HFFc6 (cell line): ENCODE measurements at places on chromosomes 7 and 10.

- peaks cover 6% of the 10 kb centered on the region for H3K36me3 ChIP-seq
- H3K4me1 ChIP-seq = peaks cover under 1% of the 10 kb centered on the region; the same call in 1 of the 2 replicates
- no peak for DNase-seq
Measured at GRCh38 chr10:44913350-44914081, 2.4 kb downstream of the TMEM72 start.

- no peak for DNase-seq
- no peaks in the 10 kb centered on the region for H3K27me3 ChIP-seq
- H3K4me1 ChIP-seq = no peaks in the 10 kb centered on the region
- no peaks in the 10 kb centered on the region for H3K36me3 ChIP-seq
- no peak overlapping the region for H3K27ac ChIP-seq
Measured at GRCh38 chr7:35777121-35777520, 23.7 kb upstream of the SEPTIN7 start.

GRCh38 chr7:158327571-158328180 lies 259.9 kb downstream of the PTPRN2 start:
- H3K4me3 ChIP-seq = no peak overlapping the region
- H3K27ac ChIP-seq = no peak overlapping the region
- peaks cover 16% of the 10 kb centered on the region for H3K36me3 ChIP-seq
- DNase-seq = no peak

- DNase-seq = no peak
- H3K27ac ChIP-seq = no peak overlapping the region
Measured at GRCh38 chr10:86339226-86339865, 27.2 kb downstream of the GRID1 start.

- no peaks in the 10 kb centered on the region for H3K36me3 ChIP-seq
- H3K27me3 ChIP-seq = peaks cover 3% of the 10 kb centered on the region
- no peak overlapping the region for H3K4me3 ChIP-seq
- DNase-seq = no peak
Measured at GRCh38 chr7:97081521-97082300, 35.8 kb upstream of the SDHAF3 start.

GRCh38 chr10:24724381-24725228 lies 918 bp upstream of the ARHGAP21 start:
- peak overlapping the region; percentile 97 for H3K4me3 ChIP-seq
- peak overlapping the region; percentile 96 for H3K27ac ChIP-seq
- H3K27me3 ChIP-seq = peaks cover 7% of the 10 kb centered on the region
- peak; percentile 95 for DNase-seq

DNA sequence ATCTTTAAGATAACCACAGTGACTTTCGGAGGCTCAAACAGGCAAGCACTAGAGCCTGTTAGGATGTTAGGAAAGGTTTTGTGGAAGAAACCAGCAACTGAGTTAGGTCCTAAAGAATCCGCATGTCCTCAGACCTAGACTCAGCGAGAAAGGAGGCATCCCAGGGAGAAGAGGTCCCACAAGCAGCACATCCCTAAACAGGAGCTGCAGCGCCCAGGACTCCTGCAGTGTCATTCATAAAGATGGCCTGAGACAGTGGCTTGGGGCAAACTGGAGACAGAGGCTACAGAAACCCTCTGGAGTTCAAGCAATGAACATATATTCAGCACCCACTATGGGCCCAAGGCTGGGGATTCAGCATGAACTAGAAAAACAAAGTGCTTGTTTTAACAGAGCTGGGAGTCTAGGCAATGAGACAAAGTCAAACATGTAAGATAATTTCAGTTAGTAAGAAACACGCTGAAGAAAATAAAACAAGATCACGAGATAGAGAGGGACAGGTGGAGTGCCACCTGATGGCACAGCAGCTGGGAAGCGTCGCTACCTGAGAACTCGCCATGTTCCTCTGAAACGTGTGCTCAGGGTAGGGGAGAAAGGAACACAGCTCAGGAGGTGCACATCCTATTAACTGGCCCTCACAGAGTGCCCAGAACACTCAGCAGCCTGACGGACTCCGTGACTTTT lies 48.1 kb downstream of the PARD3 start:
- H3K27ac ChIP-seq = no peak overlapping the region
- no peak overlapping the region for H3K4me3 ChIP-seq
- peaks cover 1% of the 10 kb centered on the region; the same call in 1 of the 2 replicates for H3K27me3 ChIP-seq

DNA sequence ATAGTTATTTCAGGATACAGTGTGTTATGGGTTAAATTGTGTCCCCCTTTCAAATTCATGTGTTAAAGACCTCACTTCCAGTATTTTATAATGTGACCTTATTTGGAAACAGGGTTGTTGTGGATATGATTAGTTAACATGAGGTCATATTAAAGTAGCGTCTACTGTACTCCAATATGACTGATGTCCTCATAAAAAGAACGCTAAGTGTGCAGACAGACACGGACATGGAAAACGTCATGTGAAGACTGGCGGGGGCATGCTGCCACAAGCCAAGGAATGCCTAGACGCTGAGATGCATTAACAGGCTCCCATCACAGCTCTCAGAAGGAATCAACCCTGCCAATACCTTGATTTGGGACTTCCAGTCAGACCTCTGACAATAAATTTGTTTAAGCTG lies 1.5 kb upstream of the WDR37 start:
- H3K27ac ChIP-seq = peak overlapping the region; percentile 61; the same call in 1 of the 2 replicates
- H3K27me3 ChIP-seq = no peaks in the 10 kb centered on the region; the same call in 1 of the 2 replicates
- peak overlapping the region; percentile 99 for H3K4me3 ChIP-seq
- peaks cover 11% of the 10 kb centered on the region; the same call in 1 of the 2 replicates for H3K36me3 ChIP-seq

DNA sequence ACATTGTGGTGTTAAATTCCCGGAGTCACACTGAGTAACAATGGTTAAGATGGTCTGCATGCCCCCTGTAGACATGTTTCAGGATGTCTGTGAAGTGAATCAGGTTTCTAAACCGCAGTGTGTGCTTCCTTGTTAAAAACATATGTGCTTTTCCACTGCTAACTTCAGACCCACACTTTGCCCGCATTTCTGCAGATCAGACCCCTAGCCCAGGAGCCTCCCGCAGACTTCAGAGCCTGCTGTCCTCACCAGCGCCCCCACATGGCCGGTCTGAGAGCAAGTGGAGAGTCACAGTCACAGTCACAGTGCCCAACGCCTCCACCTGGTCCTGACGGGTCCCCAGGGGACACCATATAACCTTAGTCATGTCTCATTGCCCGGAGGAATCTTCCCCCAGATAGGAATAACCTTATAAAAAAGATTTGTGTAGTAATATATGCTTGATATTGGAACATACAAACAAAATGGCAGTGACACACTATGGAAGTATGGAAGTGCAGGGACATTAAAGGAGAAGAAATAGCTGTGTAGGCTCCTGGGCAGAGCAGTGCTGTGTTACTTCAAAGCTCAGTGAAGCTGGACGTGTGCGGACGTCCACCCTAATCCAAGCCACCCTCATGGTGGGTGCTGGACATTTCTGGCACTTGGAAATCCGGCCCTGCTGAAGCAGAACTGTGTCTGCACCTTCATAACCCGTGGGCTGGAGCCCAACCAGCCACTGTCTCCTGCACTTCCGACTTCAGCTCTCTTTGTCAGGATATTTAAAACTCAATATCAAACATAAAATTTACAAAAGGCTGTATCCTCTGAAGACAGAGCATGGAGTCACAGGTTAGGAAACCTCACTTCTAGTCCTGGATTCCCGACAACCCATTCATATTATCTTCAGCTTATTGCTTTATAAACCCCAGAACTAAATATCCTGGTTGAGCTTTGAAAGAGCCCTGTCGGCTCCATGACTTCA lies 29.0 kb downstream of the GSTO2 start:
- H3K4me1 ChIP-seq = peaks cover 93% of the 10 kb centered on the region
- peak overlapping the region; percentile 49; the same call in 1 of the 2 replicates for H3K4me3 ChIP-seq
- H3K27me3 ChIP-seq = no peaks in the 10 kb centered on the region; the same call in 1 of the 2 replicates
- peak; percentile 39 for DNase-seq

DNA sequence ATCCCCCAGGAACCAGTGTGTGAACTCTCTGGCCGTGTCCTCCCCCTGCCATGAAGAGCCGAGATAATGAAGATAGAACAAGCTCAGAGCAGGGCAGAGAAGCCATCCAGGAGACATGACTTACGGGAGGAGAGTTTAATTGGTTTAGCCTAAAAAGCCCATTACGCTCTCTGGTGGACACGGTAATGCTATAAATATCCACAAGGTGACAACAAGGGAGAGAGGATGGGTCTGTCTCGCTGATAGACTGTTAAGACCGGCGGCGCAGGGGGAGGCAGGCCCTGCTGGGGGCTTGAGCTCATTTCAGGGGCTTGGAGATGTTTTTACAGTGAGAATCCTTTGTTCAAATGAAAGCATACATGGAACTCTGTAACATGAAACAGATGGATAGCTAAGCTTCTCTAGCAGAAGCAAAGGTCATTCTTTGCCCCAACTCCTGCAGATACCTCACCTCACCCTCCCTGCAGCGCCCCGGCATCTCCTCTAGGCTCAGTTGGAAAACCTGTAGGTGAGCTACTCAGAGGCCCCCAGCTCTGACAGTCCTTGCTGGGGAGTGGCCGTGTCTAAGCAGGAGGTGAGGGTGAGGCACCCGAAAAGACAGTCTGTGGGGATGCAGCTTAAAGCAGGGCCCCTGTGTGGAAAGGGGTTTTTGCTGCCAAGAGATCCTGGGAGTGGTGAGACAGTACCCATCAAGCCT lies 40.8 kb upstream of the LOXL4 start:
- peak overlapping the region; percentile 64 for H3K27ac ChIP-seq
- H3K4me3 ChIP-seq = peak overlapping the region; percentile 68
- no peaks in the 10 kb centered on the region for H3K36me3 ChIP-seq

GRCh38 chr10:56551037-56551436 lies 190.0 kb upstream of the ZWINT start:
- no peaks in the 10 kb centered on the region for H3K27me3 ChIP-seq
- no peak overlapping the region for H3K27ac ChIP-seq
- no peaks in the 10 kb centered on the region for H3K36me3 ChIP-seq
- no peak overlapping the region for H3K4me3 ChIP-seq
- H3K4me1 ChIP-seq = no peaks in the 10 kb centered on the region

DNA sequence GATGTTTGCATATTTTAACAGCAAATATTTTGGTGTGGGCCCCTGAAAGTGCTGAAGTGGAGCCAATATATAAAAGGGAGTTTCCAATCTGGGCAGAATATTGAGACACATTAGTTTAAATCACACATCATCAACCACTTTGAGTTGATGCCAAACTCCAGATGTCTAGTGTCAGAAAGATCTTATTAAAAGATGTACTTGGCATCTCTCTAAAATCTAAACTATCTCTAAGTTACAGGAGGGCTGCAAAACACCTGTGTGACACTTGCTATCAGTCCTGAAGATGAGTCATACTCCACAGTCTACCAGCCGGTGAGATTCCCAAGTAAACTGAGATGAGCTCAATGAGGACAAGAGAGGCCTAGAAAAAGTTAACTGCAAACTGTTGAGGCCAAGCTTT lies 11.4 kb downstream of the JAZF1 start:
- peaks cover 10% of the 10 kb centered on the region; the same call in 1 of the 2 replicates for H3K36me3 ChIP-seq
- H3K4me1 ChIP-seq = peaks cover 56% of the 10 kb centered on the region
- DNase-seq = no peak
- H3K27ac ChIP-seq = peak overlapping the region; percentile 63; the same call in 1 of the 2 replicates
- no peaks in the 10 kb centered on the region; the same call in 1 of the 2 replicates for H3K27me3 ChIP-seq

DNA sequence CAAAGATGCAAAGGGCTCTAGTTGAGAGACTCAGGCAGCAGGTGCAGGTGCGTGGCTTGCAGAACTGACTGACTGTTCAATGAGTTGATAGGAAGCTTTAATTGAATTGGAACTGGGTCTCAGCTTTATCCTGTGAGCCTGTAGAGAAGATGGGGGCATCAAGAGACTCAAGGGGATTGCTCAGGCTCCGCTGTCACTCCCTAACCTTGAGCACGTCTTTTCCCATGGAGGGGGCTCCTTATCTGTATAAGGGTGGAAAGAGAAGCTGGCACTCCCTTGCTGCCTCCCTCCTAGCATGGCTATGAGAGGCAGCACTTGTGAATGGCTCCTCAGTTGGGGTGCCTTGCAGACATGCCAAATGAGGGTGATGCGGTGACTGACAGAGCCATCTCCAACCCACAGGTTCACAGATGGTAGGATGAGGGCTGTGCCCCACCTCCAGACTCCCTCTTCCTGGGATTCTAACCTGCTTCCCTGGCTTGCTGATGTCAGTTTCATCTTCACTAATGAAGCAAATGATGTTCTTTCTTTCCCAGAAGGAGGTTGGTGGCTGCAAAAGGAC lies 12.4 kb upstream of the PLEKHA1 start:
- H3K4me3 ChIP-seq = no peak overlapping the region
- peaks cover 23% of the 10 kb centered on the region for H3K27me3 ChIP-seq
- no peaks in the 10 kb centered on the region for H3K36me3 ChIP-seq
- DNase-seq = no peak
- H3K4me1 ChIP-seq = no peaks in the 10 kb centered on the region; the same call in 1 of the 2 replicates

GRCh38 chr7:148095066-148095465 lies 495.5 kb upstream of the C7orf33 start:
- H3K4me1 ChIP-seq = no peaks in the 10 kb centered on the region
- no peaks in the 10 kb centered on the region; the same call in 1 of the 2 replicates for H3K36me3 ChIP-seq
- H3K27me3 ChIP-seq = no peaks in the 10 kb centered on the region
- H3K27ac ChIP-seq = no peak overlapping the region
- no peak for DNase-seq
- H3K4me3 ChIP-seq = no peak overlapping the region

- no peaks in the 10 kb centered on the region for H3K27me3 ChIP-seq
- no peak for DNase-seq
- no peaks in the 10 kb centered on the region for H3K36me3 ChIP-seq
- no peak overlapping the region for H3K27ac ChIP-seq
- no peaks in the 10 kb centered on the region for H3K4me1 ChIP-seq
Measured at GRCh38 chr10:19874791-19875190, 58.6 kb downstream of the PLXDC2 start.

GRCh38 chr7:12524794-12525386 lies 45.6 kb upstream of the SCIN start:
- H3K36me3 ChIP-seq = no peaks in the 10 kb centered on the region
- no peaks in the 10 kb centered on the region for H3K27me3 ChIP-seq
- peak; percentile 75 for DNase-seq
- H3K27ac ChIP-seq = peak overlapping the region; percentile 52

GRCh38 chr7:143005632-143006260 lies 21.2 kb downstream of the OR9A2 start:
- no peak overlapping the region for H3K4me3 ChIP-seq
- H3K27ac ChIP-seq = no peak overlapping the region
- H3K36me3 ChIP-seq = no peaks in the 10 kb centered on the region
- peaks cover 3% of the 10 kb centered on the region for H3K27me3 ChIP-seq

DNA sequence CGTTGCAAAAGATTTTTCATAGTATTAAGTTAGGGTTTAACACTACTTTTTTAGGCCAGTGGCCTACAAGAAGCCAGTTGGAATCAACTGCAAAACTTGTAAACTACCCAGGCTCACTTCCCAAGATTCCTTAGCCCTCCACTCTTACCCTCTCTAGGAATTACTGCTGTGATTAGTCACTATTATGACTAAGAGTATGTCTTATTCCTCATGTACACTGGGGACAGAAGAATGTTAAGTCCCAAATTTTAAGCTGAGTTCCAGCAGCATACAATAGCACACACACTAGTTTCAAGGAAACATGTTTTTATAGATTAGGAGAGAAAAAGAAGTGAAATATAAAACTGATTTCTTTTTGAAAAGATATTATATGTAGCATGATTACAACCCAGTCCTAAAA lies 42.8 kb downstream of the FBXL13 start:
- H3K27me3 ChIP-seq = no peaks in the 10 kb centered on the region; the same call in 1 of the 2 replicates
- H3K4me1 ChIP-seq = peaks cover 6% of the 10 kb centered on the region
- DNase-seq = no peak
- H3K4me3 ChIP-seq = no peak overlapping the region

GRCh38 chr7:22146961-22147512 lies 201.3 kb upstream of the CDCA7L start:
- H3K36me3 ChIP-seq = no peaks in the 10 kb centered on the region
- H3K27ac ChIP-seq = no peak overlapping the region
- peaks cover 3% of the 10 kb centered on the region; the same call in 1 of the 2 replicates for H3K27me3 ChIP-seq
- H3K4me3 ChIP-seq = peak overlapping the region; percentile 63
- no peak for DNase-seq

GRCh38 chr10:73501651-73502050 lies 5.8 kb upstream of the PPP3CB start:
- peak overlapping the region; percentile 75 for H3K27ac ChIP-seq
- no peaks in the 10 kb centered on the region; the same call in 1 of the 2 replicates for H3K27me3 ChIP-seq

GRCh38 chr10:11532306-11532705 lies 79.1 kb downstream of the USP6NL start:
- no peak overlapping the region for H3K4me3 ChIP-seq
- DNase-seq = no peak
